ENCODE measurements at places on chromosomes 7 and 10.

GRCh38 chr7:155710530-155710929, 66.1 kb downstream of the RBM33 start:
- DNase-seq: no peak

DNA sequence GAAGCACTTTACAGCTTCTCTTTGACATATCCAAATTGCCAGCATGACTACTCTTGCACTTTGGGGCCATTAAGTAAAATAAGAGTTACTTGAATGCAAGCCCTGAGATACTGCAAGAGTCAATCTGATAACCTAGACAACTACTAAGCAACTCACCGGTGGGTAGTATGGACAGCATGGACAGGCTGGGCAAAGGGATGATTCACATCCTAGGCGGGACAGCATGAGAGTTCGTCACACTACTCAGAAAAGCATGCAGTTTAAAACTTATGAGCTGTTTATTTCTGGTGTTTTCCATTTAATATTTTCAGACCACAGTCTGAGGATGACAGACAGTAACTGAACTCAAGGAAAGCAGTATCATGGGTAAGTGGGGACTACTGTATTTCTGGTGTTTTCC, 84.0 kb downstream of the ORC5 start:
- no peak for DNase-seq

GRCh38 chr10:129165770-129166169, 301.3 kb upstream of the MGMT start:
- no peak for DNase-seq

DNA sequence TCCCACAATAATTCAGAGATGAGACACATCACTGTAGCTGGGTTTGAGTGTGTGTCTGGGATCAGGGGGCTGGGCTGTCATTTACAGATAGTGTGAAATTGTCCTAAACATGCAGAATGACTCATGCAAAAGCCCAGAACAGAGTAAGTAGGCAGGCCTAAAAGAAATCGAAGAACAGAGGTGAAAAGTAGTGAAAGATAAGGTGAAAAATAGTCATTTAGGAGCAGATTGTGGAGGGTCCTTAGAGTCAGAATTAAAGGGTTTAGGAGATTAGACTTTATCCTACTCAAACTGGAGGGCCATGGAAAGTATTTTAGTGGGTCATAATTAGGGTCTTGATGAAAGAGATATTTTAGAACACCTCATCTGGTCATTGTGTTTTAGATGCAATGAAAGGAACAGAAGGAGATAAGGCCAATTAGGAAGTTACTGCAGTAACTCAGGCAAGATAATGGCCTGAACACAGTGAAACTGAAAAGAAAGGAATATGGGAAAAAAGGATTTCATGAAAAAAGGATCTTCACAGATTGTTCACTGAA, 58.3 kb upstream of the NEBL start:
- no peak for DNase-seq

GRCh38 chr10:99698504-99699080, 33.3 kb downstream of the COX15 start:
- no peak for DNase-seq

DNA sequence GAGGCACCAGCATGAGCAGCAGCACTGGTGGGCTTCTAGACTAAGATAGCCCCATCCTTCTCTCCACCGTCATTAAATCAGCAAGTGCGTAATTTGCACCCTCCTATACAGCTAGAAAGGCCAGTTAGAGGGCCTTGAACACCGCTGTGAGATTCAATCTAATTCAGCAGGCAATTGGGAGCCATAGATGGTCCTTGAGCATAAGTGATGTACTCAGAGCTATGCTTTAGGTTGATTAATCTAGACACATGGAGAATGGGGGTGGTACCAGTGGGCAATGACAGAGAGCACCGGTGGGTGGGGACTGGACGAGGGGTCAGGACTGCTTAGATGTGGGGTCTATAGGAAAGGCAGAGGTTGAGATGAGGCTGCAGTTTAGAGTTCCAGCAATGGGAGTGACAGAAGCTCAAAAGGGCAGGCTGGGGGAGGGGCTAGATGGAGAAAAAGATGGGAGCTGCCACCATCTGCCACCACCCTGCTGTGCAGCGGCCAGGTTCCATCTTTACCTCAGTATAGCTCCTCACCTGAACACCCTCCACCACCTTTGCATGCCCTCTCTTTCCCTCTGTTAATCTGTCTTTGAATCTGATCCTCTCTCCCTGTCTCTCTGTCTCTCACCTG, 87.3 kb downstream of the C10orf105 start:
- DNase-seq: no peak

GRCh38 chr10:59878289-59878688, 28.1 kb downstream of the CCDC6 start:
- no peak for DNase-seq

GRCh38 chr10:24375510-24375909, 166.6 kb downstream of the KIAA1217 start:
- DNase-seq: no peak

GRCh38 chr7:30148951-30149459, 14.2 kb downstream of the MTURN start:
- no peak for DNase-seq

DNA sequence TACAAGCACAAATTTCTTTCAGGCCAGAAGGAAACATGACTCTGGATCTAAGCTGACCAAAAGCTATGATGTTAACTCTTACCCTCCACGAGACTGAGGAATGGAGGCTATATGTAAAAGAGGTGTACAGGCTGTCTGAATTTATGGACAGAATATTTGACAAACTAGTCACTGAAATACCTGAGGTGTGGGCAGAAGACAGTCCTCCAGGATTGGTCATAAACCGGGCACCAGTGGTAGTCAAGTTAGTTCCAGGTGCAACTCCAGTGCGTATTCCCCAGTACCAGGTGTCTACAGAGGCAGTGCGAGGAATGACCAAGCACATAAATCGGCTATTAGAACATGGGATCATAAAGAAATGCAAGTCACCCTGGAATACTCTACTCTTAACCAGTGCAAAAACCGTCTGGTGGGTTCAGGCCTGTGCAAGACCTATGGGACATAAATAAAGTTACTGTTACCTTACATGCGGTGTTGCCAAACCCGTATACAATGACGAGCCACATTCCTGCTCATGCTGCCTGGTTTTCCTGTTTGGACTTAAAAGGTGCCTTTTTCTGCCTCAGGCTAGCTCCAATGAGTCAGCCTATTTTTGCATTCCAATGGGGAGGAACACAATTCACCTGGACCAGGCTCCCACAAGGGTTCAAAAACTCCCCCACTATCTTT, 6.7 kb upstream of the CYREN start:
- no peak for DNase-seq

DNA sequence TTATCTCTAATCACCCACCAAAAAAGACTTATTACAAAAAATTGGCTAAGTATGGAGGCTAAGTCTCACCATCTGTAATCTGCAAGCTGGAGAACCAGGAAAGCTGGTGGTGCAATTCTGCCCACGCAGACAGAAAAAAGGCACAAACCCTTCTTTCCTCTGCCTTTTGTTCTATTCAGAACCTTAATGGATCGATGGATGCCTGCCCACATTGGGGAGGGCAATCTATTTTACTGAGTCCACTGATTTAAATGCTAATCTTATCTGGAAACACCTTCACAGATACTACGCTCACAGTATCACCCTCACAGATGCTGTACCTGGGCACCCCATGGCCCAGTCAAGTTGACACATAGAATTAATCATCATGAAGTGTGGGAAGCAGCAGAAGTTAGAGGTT, 10.2 kb downstream of the IGFBP3 start:
- DNase-seq: no peak

DNA sequence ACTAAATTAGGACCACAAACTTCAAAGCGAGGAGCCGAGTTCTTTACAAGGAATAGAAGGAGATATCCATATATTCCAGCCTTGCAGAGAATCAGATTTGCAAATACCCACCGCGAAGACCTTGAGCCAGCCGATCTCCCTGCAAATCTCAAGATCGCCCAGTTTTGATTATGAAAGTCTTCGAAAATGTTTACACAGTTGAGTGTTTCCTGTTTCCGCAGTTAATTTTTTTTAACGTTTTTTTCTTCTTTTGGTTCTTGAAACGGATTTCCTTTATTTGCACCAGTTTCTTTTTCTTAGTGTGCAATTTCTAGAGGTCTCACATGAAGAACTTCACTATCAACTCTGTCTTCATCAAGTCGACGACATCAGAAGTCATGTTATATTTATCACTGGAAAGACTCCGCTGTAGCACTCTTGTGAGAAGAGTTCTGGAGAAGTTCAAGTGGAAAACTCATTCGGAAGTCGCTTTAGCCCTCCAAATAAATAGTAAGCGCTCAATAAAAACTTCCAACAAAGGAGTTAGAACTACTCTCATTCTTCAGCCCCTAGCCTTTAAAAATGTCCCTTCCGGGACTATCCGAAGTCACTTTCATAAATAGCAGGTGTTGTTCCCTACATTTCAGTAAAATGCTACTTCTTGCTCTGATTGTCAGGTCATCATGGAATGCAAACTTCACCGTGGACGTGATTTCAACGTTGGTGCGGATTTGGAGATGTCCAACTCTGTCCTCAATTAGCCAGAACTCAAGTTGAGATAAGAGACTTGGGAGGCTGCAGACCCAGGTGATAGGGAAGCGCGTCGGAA, 11.9 kb upstream of the SPAG6 start:
- DNase-seq: no peak

GRCh38 chr10:27833792-27834191, 88.2 kb upstream of the MKX start:
- DNase-seq: no peak

- DNase-seq: no peak
Observed at GRCh38 chr7:31003721-31004120, 40.0 kb downstream of the GHRHR start.

- DNase-seq: no peak
Observed at GRCh38 chr10:108782411-108782810, 1140.9 kb downstream of the XPNPEP1 start.

DNA sequence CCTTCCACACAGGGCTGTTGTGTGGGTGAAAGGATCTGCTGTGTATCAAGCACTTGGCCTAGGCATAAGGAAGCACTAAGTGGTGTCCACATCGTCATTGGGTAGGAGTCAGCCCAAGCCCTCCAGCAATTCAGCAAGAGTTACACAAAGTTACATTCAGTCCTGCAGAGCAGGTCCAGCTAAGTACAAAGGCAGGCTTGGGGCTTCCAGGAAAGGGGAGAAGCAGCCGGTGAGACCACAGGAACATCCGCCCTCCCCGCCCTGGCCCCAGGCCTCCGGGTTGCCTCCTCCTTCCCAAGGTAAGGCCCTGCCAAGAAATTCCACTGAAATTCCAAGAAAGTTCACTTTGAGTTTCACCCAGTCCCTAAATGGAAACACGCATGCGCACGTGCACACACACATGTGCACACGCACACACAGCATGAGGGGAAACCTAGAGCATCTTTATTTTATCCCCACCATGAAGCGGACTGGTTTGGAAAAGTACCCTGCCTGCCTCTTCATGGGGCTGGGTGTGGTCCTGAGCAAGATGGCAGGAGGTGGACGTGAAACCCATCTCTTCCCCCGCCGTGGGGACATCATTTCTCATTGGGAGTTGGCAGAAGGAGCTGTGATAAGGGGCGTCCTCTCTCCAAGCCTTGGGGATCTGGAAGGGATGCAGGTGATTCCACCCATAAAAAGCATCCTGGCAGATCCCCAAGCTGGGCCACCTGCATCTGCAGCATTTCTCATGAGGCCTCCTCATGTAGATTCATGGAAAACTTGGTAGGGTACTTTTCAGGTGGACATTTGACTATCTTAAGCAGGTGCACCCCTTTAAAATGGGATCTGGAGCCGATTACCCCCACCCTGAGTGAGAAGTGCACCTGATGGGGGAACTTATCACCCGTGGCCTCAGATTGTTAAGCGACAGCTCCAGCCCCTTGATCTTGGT, 69.1 kb upstream of the NANOS1 start:
- DNase-seq: no peak

DNA sequence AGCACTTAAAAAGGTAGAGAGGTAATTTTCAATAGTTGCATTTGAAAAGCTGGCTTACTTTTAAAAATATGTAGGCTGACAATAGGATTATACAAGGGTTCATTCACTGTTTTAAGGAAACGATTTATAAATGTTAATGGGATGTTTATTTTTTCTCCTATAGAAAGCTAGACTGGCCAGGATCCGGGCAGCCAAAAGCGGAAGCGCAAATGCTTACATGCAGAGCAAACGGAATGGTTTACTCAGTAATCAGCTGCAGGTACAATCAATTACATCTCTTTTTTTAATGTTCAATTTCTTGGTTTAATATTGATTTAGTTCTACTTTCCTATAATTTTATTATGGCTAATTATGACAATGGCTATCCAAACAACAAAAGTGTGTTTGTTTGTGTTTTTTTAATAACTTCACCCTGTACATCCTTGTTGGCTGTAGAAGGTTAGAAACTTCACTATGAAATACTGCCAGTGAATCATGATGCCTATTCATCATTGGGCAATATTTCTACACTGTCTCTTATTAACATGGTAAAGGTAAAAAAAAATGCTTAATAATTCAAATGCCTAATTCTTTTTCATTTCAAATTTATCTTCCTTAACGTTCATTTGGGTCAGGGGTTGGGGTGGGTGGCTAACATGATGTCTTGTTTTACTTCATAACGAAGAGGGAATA, 116.4 kb downstream of the TSPAN12 start:
- DNase-seq: no peak

GRCh38 chr7:152565731-152566130, 110.2 kb downstream of the XRCC2 start:
- DNase-seq: no peak

GRCh38 chr10:23065181-23065948, 30.0 kb upstream of the MSRB2 start:
- no peak for DNase-seq

GRCh38 chr7:47581438-47581803, 490 bp downstream of the TNS3 start:
- no peak for DNase-seq

DNA sequence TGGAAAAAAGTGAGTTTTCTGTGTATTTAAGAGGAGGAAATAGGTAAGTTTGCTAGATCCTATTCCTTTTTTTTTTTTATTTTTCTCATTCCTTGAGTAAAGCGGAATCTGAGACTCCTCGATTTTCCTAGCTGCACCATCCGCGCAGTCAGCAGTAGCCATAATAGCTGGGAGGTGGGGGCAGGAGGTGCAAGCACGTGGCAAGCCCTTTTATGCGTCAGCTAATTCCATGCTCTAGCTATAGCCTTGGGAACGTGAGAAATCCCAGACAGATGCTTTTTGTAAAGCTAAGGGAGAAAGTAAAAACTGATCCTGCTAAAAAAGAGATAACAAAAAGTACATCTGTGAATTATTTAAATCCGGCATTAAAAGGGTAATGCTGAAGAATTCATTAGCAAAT, 33.2 kb upstream of the TPK1 start:
- no peak for DNase-seq

DNA sequence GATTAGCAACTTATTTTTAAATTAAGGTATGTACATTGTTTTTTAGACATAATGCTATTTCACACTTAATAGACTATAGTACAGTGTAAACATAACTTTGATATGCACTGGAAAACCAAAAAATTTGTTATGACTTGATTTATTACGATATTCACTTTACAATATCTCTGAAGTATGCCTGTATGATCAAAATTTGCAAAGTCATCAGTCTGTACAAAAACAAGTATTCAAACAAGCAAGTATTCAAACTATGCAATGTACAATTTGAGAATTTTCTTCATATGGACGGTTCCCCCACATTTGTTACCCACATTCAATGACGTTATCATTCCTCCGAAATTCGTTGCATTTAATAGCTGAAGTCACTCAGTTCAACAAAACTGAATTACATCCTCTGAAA, 147.9 kb downstream of the AVL9 start:
- no peak for DNase-seq

All from stimulated activated CD8-positive, alpha-beta memory T cell treated with anti-CD3 and anti-CD28 coated beads, Interleukin-2, amount 100 ng/mL, for 1 hour (primary cell).